ENCODE measurements at places on chromosomes 3 and 15.

GRCh38 chr3:52986049-52986448 is 59.8 kb downstream of the SFMBT1 start:
- DNase-seq: no peak

- DNase-seq: no peak
Measured at GRCh38 chr3:43198791-43199644, 87.3 kb upstream of the SNRK start.

DNA sequence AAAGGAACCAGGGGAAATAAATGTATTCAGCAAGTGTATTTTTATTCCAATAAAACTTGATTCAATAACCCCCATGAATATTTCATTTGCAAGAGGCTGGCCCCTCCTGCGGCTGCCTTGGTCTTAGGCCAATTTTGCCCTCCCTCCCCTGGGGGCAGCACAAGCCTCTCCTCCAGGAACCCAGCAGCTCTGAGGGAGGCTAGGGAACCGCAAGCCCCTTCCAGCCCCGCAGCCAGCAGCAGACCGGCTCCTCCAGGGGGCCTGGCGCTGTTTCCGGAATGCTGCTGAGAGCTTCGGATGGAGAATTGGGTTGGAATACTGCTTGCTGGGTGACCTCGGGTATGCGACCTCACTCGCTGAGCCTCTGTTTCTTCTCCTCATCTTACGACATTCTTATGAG is 150.1 kb downstream of the RAB11A start:
- no peak for DNase-seq

- no peak for DNase-seq
Measured at GRCh38 chr15:33960549-33960935, 7.8 kb upstream of the CHRM5 start.

- DNase-seq: no peak
Measured at GRCh38 chr3:131775650-131776049, 259.2 kb downstream of the CPNE4 start.

GRCh38 chr15:60635507-60636352 is 156.8 kb upstream of the ICE2 start:
- peak; percentile 77 for DNase-seq

GRCh38 chr15:41922353-41922752 is 28.5 kb upstream of the SPTBN5 start:
- no peak for DNase-seq
